ENCODE measurements at places on chromosomes 3 and 15. TPM values are rescaled to one million over a fixed set of nuclear protein-coding genes. Genes with fewer than 3 reads are reported as not detected.

The GPR176 gene
- total RNA-seq = 248 TPM

The ABHD10 gene
- 29.2 TPM for total RNA-seq

The CHRM5 gene
- not detected for total RNA-seq

- no peak for DNase-seq
Measured at GRCh38 chr3:197519801-197520211, 36.0 kb downstream of the BDH1 start.

GRCh38 chr15:58992181-58992580 is 4.7 kb downstream of the RNF111 start:
- DNase-seq = no peak

GRCh38 chr15:64586259-64586870 is 126.0 kb downstream of the ZNF609 start:
- DNase-seq = peak; percentile 40

The WNT7A gene
- 0.04 TPM for total RNA-seq

DNA sequence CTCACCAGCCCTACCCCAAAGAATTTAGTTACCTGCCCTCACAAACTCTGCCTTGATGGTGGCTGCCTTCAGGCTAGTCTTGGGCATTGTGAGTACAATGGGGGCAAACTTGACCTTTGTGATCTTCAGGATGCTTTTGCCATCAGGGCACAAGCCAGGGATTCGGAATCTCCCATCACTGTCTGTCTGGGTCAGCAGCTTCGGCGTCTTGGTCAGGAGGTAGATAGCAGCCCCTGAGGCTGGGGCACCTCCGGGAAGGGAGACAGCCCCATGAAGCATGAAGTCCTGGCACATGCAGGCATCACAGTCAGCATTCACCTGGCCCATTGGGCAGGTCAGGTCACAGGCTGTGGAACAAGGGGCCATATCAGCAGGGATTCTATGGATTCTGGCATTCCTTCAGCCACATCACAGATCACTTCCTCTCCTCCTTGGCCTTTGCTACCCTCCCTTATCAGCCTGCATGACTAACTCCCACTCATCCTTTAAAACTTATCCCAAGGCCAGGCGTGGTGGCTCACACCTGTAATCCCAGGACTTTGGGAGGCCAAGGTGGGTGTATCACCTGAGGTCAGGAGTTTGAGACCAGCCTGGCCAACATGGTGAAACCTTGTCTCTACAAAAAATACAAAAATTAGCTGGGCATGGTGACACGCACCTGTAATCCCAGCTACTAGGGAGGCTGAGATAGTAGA is 6.9 kb downstream of the CILP start:
- no peak for DNase-seq

The TRH gene
- total RNA-seq = not detected
